ENCODE measurements at places on chromosomes 11 and 22.
A peak's percentile ranks its signal among the peaks of the same experiment; 100 is the strongest.

- DNase-seq = no peak
Observed at GRCh38 chr22:44616882-44617655, 84.9 kb upstream of the PRR5 start.

DNA sequence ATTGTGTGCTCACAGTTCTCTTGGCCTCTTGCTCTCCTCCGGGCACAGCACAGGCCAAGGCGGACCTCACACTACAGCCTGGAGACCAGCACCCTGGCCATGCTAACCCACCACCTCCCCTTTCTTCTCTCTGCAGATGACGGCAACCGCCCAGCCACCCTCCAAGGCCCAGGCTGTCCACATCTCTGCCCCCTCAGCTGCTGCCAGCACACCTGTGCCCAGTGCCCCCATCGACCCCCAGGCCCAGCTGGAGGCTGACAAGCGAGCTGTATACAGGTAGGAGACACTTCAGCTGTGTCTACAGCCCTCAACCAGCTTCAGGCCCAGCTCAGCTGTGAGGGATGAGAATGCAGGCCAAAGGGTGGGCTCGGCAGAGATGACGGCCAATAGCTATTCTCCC lies 128.4 kb downstream of the FEZ1 start:
- no peak for DNase-seq

GRCh38 chr22:30245181-30245984 lies 1.2 kb downstream of the LIF start:
- DNase-seq = no peak

GRCh38 chr11:27218421-27219038 lies 144.5 kb downstream of the CCDC34 start:
- peak; percentile 99 for DNase-seq

DNA sequence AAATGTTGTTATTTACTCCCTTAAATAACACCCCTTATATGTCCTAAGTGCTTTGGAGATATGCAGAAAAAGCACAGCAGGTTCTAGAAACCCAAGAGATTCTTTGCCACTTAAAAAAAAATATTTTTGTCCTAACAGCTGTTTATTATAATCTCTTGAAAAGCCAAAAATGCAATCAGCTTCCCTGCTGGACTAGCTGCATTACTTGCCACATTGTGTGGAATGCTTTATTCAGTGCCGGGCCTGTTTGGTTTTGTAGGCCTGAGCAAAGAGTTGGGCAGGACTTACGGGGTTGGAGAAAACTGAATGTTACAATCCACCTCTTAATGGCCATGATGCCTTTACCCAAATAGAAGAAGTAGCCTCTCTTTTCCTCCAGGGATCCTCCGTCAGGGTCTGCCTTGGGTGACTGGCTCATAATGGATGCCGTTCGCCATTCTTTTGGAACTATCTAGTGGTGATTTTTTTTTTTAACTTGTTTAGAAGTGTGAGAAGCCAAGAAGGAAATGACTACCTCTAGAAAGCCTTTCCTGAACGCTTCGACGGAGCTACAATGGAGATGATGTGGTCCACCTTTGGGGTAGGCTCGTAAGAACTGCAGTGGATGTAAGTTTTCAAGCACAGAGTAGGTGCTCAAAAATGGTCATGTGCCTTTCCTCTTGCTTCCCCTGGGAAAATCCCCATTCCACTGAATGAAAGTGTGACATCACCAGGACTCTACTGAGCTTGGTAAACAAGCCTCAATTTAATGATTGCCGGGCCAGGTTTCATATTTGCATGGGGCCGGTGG lies 241.3 kb upstream of the NCAM1 start:
- DNase-seq = no peak

- peak; percentile 64 for DNase-seq
Observed at GRCh38 chr11:10455637-10456487, 798 bp downstream of the AMPD3 start.

DNA sequence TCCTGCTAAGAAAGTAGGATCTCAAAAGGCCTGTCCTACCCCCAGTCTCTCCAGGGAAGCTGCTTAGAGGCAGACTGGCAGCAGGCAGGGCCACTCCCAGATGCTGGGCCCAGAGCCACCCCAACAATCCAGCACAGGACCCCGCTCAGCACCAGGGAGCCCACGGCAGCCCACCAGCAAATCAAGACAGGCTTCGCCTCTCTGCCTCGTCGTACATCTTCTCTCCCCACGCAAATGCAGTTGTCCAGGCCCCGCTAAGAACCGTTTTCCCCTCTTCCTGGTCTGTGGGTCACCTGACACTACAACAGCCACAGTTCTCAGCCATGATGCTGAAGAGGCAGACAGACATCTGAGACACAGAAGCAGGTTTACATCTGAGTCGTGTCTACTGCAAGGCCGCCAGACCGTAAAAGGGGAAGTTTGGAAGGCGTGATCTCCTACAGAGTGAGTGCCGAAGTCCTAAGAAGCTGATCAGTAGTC lies 51.1 kb downstream of the IGSF9B start:
- DNase-seq = no peak

DNA sequence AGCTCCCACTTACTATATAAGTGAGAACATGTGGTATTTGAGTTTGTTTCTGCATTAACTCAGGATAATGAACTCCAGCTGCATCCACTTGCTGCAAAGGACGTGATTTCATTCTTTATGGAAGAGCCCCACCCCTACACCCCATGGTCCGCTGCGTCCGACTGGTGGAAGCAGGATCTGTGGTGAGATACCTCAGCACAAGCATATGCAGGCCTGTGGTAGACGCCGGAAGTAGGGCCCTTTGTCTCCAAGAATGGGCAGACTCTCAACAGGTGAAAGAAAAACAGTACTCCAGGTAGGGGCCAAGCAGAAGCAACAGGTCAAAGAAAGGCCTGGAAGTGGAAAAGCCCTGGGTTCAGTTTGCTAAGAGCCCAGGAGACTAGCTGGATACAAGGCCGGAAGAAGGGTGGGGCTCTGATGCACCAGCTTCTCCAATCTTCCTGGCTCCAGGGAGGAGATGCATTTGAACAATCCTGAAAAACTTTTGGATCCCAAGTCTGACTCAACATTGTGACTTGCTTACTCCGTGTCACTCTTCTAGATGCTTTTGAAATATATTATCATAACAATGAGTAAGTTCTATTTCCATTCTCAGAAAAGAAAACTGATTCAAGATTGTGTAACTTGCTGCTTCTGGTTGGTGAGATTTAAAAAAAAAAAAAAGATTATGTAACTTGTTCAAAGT lies 30.4 kb downstream of the NEAT1 start:
- peak; percentile 94 for DNase-seq

GRCh38 chr11:87239001-87239400 lies 201.3 kb downstream of the TMEM135 start:
- DNase-seq = no peak

- no peak for DNase-seq
Observed at GRCh38 chr11:80838153-80838552, 1397.3 kb upstream of the TENM4 start.

DNA sequence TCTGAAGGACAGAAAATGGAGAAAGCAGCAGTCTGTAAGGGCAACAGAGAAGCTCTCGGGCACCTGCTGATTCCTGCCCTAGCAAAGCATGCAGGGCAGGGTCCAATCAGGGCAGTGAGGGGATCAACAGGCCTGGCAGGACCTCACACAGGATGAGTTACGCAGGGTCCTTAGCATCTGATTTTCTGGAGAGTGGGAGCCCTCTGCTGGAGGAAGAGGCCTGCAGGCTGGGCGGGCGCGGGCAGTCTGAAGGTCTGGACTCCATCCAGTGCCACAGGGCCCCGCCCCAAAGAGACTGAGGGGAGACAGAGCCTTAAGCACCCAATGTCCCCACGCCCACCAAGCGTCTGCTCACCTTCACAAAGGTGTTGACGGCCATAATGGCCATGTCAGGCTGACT lies 28.9 kb downstream of the AP1B1 start:
- peak; percentile 57 for DNase-seq

GRCh38 chr22:44462246-44463010 lies 35.6 kb downstream of the RTL6 start:
- no peak for DNase-seq

DNA sequence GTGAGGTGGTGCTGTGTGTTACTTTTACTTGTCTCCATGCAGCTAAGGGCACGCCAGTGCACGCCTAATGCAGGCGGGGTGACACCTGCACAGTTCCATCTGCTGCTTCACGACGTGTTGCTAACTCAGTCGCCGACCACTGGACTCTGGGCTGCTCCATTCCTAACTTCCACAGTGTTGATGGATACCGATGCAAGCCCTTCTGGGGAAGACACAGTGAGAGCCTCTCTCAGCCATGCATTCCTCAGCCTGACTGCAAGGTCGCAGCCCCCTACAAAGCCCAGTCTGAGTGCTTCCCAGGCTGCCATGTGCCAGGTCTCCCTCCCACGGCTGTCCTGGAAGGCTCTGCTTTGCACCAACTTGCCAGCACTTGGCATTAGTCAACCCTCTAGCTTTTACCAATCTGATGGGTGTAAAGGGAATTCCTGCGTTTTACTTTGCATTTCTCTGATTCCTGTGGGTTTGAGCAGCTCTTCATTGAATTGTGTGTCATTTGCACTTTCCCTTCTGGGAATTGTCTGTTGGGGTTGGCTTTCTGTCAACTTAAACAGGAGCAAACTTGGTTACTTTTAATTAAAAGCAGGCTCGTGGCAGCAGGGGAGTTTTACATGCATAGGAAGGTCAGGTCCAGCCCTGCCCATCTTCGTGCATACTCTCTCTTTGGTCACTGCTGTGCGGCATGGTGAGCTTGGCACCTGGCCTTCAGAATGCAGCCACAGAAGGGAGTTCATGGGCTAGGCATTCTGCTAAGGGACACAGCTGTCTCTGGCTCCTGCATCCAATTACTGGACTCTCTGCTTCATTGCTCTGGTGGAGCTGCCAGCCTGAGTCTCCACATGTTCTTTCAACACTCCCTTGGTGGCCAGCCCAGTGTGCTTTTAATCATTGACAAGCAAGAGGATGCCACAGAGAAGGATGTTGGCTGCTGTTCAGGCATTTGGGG lies 34.6 kb upstream of the SHANK2 start:
- peak; percentile 96 for DNase-seq

DNA sequence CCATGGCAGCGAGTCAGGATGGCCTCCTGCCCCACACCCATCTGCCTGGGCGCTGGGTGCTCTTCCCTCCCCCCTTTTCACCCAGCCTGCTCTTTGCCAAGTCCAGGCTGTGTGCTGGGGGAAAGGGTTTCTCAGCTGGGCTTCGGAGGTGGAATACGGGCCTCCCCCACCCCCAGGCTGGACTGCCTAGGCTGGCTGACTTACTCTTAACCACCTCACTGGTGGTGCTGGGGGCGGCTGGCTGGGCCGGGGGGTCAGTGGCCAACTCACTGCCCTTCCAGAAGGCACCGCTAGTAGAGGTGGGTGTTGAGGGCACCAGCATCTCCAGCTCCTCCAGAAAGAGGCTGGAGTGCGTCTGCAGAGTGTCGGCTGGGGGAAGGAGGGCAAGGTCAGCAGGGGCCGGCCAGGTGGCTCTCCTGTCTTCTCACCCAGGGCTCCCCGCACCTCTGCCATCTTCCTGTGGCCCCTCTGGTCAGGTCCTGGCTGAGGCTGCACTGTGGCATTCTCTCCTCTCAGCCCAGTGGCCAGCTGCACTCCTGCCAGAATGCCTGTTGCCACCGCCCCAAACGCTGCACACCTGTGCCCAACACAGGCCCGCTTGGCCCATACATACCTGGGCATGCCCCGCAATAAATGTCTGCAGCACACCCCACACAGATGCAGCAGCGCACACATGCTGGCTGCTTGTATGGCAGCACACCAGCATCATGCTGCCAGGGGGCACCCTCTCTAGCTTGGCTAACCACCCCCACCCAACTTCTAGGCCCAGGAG lies 9.7 kb downstream of the PITPNM1 start:
- DNase-seq = no peak

DNA sequence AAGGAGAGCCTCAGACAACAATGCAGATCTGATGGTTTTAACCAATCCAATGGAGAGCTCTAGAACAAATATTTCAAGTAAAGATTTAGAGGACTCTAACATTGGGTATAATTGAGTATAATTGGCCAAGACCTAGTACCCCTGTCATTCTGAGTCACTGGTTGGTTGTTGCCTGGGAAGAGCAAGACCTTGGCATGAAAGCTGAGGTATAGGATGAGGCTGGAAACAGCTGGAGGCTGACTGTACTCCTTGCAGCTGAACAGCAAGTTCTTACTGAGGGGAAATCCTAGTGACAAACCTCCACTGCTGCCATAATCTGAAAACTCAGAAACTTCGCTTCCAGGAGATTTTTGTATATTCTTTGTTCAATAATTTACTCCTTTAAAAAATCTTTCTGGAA lies 54.3 kb upstream of the MUC15 start:
- DNase-seq = peak; percentile 9

- peak; percentile 27 for DNase-seq
Observed at GRCh38 chr11:79265756-79266322, 175.0 kb downstream of the TENM4 start.

GRCh38 chr11:32899438-32899837 lies 6.8 kb downstream of the QSER1 start:
- DNase-seq = no peak

DNA sequence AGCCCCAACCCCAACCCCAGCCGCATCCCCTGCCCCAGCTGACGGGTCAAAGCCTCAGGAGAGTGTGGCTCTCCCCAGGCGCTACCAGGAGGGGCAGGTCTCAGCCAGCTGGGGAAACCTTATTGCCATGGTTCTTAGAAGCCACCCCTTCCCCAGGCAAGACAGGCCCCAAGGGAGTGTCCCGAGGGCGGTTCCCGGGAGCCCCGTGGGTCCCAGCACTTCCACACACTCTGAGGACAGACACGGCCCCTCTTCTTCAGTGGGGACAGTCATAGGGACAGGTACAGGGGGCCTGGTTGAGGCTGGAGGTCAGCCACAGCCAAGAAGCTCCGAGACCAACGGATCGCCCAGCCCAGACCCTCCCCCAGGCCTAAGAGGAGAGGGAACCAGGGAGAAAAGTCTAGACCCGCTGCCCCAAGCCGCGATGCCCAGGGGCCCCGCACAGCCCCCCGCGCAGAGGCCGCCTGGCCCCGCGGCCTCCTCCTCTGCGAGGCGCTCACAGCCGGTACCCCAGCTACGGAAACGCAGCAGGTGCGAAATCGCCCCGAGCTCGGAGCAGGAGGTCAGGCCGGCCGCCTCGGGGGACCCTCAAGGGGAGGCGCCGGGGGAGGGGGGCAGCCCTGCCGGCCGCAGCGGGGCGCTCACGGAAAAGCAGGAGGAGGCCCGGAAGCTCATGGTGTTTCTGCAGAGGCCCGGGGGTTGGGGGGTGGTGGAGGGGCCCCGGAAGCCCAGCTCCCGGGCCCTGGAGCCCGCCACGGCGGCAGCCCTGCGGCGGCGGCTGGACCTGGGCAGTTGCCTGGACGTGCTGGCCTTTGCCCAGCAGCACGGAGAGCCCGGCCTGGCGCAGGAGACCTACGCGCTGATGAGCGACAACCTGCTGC lies 2.6 kb downstream of the KLHDC7B start:
- DNase-seq = no peak

- no peak for DNase-seq
Observed at GRCh38 chr11:21723678-21724077, 469.2 kb upstream of the ANO5 start.

DNA sequence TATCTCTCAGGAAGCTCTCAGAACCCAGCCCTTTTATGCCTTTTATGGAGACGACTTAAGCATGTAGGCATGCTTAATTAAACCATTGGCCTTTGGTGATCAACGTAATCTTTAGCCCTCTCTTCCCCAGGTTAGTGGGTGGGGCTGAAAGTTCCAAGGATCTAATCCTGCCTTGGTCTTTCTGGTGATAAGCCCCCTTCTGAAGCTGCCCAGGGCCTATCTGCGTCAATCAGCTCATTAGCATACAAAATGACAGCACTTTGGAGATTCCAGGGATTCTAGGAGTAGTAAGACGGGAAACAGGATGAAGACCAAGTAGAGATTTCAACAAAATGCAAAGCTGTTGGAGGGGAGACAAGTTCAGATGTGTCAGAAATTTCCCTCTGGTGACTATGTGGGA lies 3.1 kb downstream of the FAM118A start:
- DNase-seq = no peak

Data from fibroblast of skin of abdomen (primary cell).